ENCODE measurements at places on chromosomes 7 and 10.

DNA sequence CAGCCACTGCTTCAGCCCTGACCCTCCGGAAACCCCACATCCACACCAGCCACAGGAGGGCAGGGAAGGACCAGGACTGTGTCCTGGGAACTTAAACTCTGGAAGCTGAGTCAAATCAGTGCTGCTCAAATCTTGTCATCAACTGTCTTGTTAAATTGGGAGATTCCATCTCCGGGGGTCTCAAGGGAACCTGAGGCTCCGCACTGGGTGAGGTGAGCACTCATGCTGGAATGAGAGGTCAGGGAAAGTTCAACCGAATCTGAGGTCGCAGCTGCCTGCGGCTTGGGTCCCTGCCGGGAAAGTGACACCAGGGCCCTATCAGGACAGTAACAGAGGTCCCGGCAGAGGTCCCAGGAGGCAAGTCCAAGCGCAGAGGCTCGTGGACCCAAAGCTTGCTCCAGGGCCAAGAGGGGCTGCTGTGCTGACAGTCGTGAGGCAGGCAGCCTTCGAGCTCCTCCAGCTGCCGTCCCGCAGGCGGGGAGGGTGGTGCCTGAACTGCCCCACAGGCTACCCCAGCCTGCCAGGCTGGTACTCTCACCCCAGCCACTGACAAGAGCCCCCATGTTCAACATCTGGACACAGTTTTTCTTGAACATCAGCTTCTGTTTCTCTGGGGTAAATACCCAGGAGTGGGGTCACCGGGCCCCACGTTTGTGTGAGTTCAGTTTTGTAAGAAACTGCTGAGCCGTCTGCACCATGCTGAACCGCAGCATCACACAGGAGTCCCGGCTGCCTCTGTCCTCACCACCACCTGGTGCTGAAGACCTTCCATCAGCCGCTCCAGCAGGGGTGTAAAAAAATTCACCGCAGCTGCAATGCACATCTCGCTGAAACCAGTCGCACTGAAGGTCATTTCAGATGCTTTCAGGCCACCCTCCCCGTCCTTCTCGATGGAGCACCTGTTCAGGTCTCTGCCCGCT, 101.0 kb downstream of the DIP2C start:
- no peak for DNase-seq

DNA sequence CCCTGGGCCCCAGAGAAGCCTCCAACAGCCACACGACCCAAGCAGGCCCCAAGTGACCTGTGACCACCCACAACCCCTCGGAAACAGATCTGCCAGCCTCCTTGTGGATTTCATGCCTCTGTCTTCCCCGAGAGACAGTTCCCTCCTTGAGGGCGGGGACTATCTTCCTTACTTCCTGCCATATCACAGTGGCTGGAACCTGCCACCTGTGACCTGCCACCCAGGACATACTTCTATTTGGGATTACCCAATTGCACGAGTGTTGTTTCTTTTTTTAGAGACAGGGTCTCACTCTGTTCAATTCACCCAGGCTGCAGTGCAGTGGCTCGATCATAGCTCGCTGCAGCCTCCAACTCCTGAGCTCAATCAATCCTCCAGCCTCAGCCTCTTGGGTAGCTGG, 25.9 kb downstream of the TNRC18 start:
- no peak for DNase-seq

GRCh38 chr7:30458311-30458710, 20.3 kb downstream of the NOD1 start:
- no peak for DNase-seq

- no peak for DNase-seq
Observed at GRCh38 chr10:110033701-110034235, 26.0 kb downstream of the ADD3 start.
